ENCODE measurements at places on chromosomes 12 and 14.

GRCh38 chr12:639566-639965 lies 23.7 kb downstream of the NINJ2 start:
- DNase-seq: no peak

- DNase-seq: no peak
Observed at GRCh38 chr14:33045760-33046159, 107.1 kb downstream of the NPAS3 start.

DNA sequence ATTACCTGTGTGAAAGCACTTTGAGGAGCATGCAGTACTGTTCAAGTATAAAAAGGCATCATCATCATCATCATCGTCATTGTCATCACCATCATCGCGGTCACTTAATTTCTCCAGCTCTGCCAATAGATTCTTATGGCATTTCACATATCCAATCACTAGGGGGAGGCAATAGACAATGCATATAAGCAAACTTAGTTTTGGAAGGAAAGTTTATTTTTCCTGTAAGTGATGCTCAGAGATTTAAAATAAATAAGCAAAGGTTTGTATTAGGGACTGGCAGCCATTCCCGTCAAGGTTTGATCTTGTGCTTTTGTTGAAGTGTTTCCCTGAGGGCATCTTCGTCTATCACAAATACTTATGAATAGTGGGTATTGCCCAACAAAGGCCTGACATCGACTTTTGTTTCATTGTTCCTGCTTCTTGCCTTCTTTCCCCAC lies 127.4 kb downstream of the KTN1 start:
- DNase-seq: no peak

GRCh38 chr14:51881636-51882035 lies 21.2 kb downstream of the GNG2 start:
- DNase-seq: no peak

GRCh38 chr12:4807116-4807783 lies 87.0 kb downstream of the GALNT8 start:
- DNase-seq: no peak

DNA sequence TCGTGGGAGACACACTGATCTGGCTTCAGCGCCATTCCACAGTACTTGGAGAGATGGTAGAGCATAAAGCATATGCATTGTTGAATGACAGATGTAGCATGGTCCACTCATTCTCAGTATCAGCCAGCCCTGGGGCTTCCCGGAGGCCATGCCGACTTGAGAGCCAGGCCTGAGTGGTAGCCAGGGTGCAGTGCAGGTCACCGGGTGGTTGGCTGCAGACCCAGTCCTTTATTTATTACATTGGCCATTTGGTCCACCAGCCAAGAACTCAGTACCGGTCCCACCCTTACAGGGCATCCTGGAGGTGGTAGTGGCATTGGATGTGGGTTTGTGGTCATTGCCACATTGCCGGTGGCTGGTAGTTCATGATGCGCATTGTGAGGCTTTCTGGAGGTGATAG lies 121.6 kb upstream of the RTL1 start:
- DNase-seq: peak; percentile 2

DNA sequence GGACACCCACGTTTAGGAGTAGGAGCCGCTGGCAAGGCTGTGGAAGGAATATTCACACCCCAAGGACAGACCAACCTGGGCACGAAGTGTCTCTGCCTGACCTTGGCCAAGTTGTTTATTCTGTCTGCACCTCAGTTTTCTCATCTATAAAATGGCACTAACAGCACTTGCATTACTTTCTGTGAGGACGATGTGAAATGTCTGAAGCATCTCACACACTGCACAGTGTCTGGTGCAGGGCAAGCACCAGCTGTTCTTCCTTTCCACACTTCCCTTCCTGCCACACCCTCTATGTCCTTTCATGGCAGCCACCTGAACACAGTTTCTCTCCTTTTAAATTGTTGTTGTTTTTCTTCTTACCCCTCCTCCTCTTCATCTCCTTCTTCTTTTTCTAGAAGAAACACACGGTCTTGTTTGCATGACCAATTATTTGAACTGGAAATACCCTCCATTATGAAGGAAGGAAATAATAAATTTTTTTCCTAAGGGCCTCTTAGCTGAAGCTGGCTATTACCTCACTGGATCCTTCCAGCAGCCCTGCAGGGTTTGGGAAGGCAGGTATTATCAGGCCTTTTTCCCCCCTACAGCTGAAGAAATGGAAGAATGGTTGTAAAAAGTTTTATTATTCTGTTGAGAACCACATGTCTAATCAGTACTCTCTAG lies 42.9 kb upstream of the ATP23 start:
- DNase-seq: no peak
